ENCODE measurements at places on chromosomes 1 and 21. TPM values are rescaled to one million over a fixed set of nuclear protein-coding genes. Genes with fewer than 3 reads are reported as not detected.

GRCh38 chr1:33578557-33579448, 106.4 kb downstream of the ZSCAN20 start:
- DNase-seq: no peak
- H3K27ac ChIP-seq: peak overlapping the region; percentile 34
- H3K36me3 ChIP-seq: no peaks in the 10 kb centered on the region

PCAT6 gene
- 0.49 TPM for total RNA-seq

SPRR2A gene
- total RNA-seq: not detected

PLPPR4 gene
- total RNA-seq: 7.2 TPM

DNA sequence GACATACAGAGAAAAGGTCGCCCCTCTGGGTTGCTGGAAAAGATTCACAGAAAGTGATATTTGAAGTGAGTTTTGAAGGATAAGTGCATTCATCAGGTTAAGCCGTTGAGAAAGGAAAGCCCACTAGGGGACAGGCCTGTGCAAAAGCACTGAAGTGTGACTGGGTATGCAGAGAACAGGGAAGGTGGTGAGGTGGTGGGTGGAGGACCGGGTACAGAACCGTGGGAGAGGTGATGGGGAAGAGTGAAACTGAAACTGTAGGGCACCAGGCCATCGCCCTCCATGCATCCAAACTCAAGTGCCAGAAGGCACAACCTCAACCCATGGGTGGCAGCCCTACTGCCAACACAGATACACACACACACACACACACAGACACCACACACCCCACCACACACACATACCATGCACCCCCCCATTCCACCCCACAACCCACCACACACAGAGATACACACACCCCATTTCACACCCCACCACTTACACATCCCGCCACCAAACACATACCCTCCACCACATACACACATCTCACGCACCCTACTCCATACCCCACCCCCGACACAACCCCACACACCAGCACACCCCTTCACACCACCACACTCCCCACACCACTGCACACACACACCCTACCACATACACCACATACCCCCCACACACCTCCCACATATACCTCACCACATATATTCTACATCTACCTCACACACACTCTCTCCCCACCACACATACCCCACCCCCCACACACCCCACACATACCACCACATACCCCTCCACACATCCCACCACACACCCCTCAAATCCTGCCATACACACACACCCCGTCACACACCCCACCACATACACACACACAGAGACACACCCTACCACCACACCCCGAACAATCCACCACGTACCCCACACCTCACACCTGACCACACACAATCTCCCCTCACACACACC, 59.0 kb downstream of the TSEN15 start:
- DNase-seq: no peak
- no peak overlapping the region for H3K4me3 ChIP-seq
- H3K36me3 ChIP-seq: no peaks in the 10 kb centered on the region
- H3K27ac ChIP-seq: no peak overlapping the region

DNA sequence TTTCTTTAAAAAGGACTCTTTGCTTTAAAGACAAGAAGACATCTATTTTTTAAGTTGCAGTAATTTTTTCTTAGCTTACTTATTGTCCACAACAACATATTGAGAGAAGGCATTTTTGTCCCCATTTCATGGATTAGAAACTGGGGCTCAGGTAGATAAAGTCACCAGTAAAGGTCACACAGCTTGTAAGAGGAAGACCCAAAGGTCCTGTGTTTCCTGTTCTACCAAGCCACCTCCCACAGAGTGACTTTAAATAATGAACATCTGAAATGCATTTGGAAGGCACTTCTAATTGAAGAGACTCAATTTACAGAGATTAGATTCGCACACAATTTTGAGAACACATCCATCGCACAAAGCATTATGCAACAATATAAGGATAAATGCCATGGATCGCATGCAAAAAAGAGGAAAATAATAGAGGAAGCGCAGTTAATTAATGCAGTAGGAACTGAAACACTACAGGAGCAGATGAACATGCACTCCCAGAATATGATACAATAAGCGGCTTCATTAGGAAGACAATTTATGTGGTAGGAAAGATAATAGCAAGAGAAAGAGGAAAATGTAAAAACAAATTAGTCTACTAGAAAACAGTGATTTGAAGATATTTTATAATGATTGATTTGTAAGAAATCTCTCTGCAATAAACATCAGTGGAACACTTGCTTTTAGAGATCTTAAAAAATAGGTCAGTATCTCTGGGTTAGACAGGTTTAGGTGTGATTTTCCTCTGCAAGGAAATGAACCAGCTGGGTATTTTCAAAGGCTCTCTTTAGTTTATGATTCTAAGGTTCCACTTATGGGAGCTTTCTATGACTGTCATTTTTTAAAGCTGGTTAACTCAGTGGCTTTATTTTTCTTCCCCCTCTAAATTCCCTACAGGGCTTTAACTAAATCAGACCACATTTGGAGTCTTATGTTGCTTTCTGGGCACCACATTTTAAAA, 27.1 kb upstream of the CD2 start:
- no peak overlapping the region for H3K4me3 ChIP-seq
- H3K27ac ChIP-seq: no peak overlapping the region
- H3K27me3 ChIP-seq: no peaks in the 10 kb centered on the region

COL24A1 gene
- total RNA-seq: 2.2 TPM

CELA2B gene
- 0.57 TPM for total RNA-seq

- no peak overlapping the region for H3K4me3 ChIP-seq
- H3K4me1 ChIP-seq: no peaks in the 10 kb centered on the region
- no peak for DNase-seq
- no peaks in the 10 kb centered on the region for H3K27me3 ChIP-seq
- no peak overlapping the region for H3K27ac ChIP-seq
- H3K36me3 ChIP-seq: no peaks in the 10 kb centered on the region
These were observed 77.7 kb downstream of the RAVER2 start for GRCh38 chr1:64822621-64823020.

PGM1 gene
- 60.1 TPM for total RNA-seq

DNA sequence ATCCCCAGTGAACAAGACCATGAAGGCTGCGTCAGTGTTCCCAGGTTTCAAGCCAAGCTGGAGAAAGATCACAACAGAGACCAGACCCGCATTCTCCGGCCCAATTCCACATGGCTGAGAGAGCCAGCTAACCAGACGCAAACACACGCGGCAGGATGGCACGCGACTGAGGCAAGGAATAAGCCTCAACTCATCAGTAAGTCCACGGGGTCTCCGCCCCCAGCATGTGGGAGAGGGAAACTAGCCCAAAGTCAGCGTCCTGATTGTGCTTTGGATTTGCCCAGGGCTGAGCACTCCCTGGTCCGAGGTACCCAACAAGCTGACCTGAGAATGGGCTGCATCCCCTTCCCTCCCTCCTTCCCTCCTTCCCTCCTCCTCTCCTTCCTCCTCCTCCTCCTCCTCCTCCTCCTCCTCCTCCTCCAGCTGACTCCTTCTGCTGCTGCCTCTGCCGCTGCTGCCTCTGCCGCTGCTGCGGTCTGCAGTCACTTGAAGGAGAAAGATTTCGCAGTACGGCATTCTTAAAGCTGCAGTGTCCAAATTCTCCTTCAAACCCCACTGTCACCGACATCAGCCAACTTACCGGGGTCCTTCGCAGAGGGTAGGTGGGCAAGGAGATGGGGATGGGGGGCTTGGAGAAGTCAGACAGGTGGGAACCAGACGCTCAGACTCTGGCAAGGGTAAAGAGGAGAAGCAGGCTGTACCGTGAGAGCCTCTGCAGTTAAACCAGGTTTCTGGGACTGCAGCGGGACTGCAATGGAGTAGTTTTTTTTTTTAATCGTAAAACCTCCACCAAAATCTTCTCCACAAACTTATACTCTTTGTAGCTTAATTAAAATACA, 33.0 kb upstream of the H6PD start:
- H3K4me3 ChIP-seq: peak overlapping the region; percentile 15
- DNase-seq: no peak
- H3K4me1 ChIP-seq: no peaks in the 10 kb centered on the region
- no peaks in the 10 kb centered on the region for H3K27me3 ChIP-seq

DNA sequence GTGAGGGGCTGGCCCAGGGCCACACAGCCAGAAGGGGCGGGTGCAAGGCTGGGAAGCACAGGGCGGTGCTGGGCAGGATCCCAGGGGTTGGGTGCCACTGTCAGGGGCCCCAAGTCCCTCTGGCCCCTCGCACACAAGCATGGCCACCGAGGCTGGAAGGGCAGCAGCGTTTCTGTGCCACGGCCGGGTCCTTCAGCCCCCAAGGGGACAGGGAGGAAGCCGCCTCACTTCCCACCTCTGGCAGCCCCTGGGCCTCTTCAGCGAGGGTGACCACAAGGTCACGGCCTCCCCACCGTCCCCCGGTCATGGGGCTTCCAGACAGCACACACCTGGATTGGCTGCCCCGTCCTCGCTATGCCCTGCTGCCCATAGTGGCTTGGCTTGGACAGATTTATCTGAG, 77.1 kb upstream of the TTC34 start:
- H3K27me3 ChIP-seq: no peaks in the 10 kb centered on the region
- no peaks in the 10 kb centered on the region for H3K36me3 ChIP-seq
- no peak for DNase-seq
- H3K4me3 ChIP-seq: no peak overlapping the region
- H3K27ac ChIP-seq: no peak overlapping the region
- no peaks in the 10 kb centered on the region for H3K4me1 ChIP-seq

DNA sequence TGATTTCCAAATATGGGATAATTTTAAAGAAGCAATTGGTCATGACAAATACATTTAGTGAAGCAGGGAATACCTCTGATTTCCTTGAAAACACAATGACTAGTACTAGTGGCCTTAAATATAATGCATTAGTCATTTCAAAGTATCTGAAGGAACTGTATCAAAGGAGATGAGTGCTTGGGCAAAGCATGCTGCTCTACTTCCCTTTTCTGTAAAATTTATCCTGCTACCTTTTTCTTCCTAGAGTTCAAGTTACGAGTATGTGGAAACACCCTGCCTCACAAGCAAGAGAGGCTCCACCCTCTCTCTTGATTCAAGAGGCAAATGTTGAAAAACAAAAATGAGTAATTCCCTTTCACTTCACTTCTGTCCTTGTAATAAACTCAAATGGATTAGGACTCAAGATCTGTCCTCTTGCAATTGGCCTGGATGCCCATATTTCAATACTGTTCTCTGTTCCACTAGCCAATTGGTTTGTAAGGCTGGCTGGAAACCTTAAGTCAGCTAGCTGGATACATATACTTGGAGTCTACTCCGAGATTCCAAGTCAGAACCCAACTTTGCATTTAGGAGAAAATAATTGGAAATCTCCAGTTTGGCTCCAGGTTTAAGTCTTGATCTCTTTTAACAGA, 92.5 kb downstream of the CDC42BPA start:
- H3K36me3 ChIP-seq: no peaks in the 10 kb centered on the region
- no peak for DNase-seq
- H3K27me3 ChIP-seq: no peaks in the 10 kb centered on the region
- no peaks in the 10 kb centered on the region for H3K4me1 ChIP-seq

CHODL gene
- 2.3 TPM for total RNA-seq

GRCh38 chr21:41666641-41667081, 100.2 kb downstream of the RIPK4 start:
- H3K27ac ChIP-seq: no peak overlapping the region
- H3K27me3 ChIP-seq: no peaks in the 10 kb centered on the region
- no peak overlapping the region for H3K4me3 ChIP-seq
- H3K36me3 ChIP-seq: no peaks in the 10 kb centered on the region
- no peaks in the 10 kb centered on the region for H3K4me1 ChIP-seq

GRCh38 chr1:10897321-10897980, 101.0 kb upstream of the CASZ1 start:
- DNase-seq: no peak
- H3K36me3 ChIP-seq: no peaks in the 10 kb centered on the region
- H3K27me3 ChIP-seq: no peaks in the 10 kb centered on the region
- H3K4me1 ChIP-seq: no peaks in the 10 kb centered on the region

GRCh38 chr1:1065265-1065939, 8.7 kb downstream of the RNF223 start:
- H3K36me3 ChIP-seq: no peaks in the 10 kb centered on the region
- no peak overlapping the region for H3K4me3 ChIP-seq
- H3K27me3 ChIP-seq: no peaks in the 10 kb centered on the region
- DNase-seq: no peak
- H3K4me1 ChIP-seq: no peaks in the 10 kb centered on the region

DNA sequence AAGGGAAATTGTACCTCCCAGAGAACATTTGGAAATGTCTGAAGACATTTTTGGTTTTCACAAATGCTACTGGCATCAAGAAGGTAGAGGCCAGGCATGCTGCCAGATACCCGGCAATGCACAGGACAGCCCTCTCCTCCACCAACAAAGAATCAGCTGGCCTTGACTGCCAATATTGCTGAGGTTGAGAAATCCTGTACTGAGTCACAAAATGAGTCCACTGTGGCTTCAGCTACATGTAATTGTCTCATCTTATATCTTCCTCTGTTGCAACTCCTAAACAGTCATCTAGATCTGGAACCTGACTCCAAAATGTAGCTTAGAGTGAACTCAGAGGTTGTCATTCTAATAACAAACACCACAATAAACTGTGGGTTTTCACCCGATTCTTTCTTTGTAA, 327.5 kb upstream of the POGK start:
- peaks cover under 1% of the 10 kb centered on the region for H3K27me3 ChIP-seq
- no peak for DNase-seq
- H3K4me3 ChIP-seq: no peak overlapping the region
- H3K4me1 ChIP-seq: no peaks in the 10 kb centered on the region

DNA sequence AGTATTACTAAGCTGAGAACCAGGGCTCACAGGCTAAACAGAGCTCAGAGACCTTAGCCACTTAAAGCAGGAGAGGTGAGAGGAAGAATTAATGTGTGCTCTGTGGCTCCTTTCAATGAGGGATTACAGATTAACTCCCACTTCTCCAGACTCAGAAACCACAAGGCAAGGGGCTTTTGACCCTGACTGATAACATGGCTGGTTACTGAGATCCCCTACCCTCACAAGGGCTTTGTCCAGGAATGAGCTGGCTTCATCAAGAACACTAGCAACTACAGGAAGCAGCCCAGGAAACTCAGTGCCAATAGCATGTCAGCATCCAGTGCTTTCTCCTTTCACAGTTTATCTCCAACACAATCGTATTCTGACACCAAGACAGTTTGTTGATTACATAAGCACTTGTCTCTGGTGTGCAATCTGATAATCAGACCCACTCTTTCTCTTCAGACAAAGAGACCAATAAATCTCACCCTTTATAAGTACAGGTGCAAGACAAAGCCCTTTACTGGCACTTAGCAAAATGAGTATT, 38.8 kb downstream of the ERI3 start:
- H3K27ac ChIP-seq: no peak overlapping the region
- H3K4me1 ChIP-seq: no peaks in the 10 kb centered on the region
- H3K36me3 ChIP-seq: peaks cover 12% of the 10 kb centered on the region
- no peak overlapping the region for H3K4me3 ChIP-seq
- H3K27me3 ChIP-seq: no peaks in the 10 kb centered on the region

DNA sequence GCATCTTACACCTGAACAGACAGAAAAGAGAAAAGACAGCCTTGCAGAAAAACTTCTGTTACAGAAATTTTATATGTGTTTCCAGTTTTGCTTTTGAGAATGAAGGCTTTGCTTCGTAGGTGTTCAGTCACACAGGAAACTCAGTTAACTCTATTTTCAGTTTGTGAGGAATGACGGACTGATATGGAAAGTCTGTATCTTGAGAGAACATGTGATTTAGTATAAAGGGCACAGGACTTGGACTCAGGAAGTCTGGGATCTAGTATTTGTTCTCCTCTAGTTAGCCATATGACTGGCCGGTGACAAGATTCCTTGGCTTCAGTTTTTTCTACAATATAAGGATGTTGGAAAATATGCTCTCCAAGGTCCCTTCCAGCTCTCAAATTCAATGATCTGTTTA, 149.1 kb downstream of the OLFM3 start:
- no peak overlapping the region for H3K27ac ChIP-seq
- H3K27me3 ChIP-seq: no peaks in the 10 kb centered on the region

All from aorta (tissue), 5 donors.